Lung microvascular endothelial cell (primary cell): ENCODE measurements at places on chromosomes 12 and 14.

DNA sequence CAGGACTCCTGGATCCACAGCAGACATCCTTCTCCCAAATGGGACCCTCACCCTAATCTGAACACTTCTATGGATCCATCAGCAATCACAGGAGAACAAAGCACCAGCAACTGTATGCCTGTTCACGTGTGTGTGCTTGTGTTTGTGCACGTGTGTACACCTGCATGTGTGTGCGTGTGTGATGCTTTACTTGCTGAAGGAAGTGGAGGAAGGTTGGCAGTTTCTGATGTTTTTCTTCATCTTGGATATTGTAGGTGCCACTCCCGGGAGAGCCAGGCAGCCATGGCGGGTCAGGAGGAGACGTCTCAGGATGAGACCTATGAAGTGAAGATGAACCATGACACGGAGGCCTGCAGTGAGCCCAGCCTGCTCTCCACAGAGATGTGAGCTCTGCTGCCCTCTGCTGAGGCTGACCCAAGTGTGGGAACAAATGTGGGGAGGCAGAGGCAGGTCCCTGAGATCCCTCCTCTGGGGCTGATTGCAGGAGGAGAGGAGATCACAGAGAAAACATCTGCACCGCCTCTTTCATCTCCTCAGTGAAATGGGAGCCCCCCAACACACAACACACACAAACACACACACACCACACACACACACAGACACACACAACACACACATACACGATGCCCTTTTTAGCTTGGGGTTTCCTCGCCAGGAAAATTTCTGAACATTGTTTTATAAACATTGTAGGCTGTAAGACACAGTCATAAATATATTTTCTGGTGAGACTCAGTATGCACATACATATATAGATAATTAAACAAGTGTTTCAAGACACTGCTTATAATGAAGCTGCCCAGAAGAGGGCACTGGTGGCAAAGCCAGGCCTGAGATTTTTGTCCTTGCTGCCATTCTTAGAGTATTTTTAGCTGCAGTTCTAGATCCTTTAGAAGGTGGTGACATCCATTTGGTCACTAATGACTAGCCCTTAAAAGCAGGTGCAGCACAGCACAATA is 112.2 kb upstream of the FKBP4 start:
- DNase-seq = peak; percentile 35

DNA sequence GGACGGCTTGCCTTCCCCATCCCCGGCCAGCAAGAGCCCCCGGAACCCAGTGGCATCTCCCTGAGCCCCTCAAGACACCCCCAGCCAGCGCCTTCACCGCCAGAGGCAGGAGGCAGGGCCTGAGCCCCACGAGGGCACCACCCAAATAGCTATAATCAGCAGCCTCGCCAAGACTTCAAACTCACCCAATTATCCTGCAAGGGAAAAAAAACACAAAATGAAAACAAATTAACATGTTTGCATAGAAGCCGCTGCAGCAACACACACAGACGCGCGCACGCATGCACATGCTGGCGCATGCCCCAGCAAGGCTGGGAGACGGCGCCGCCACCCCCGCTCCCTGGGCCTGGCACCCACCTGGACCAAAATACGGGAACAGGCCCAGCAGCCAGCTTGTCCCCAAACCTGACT is 15.8 kb downstream of the FAM222A start:
- no peak for DNase-seq

- DNase-seq = no peak
Measured at GRCh38 chr12:80770958-80771357, 54.2 kb downstream of the MYF5 start.

DNA sequence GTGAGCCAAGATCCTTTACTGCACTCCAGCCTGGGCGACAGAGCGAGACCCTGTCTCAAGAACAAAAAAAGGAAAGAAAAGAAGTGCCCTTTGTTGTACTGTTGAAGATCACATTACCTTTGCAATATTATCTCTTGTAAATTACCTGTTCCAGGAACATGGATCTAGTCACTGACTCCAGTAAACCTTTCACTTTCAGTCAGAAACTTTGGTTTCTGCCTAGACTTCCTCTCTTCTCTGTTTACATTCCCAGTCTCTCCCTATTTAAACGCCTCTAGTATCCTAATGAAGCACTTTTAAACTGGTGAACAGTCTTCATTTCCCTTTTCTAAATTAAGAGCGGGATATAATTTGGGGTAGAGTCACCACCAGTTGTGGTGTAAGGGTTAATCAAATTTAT is 12.8 kb downstream of the CHPT1 start:
- DNase-seq = no peak

GRCh38 chr12:29543036-29543435 is 45.5 kb upstream of the OVCH1 start:
- DNase-seq = no peak

- DNase-seq = no peak
Measured at GRCh38 chr12:118361092-118361404, 11.7 kb downstream of the TAOK3 start.
